CD14-positive monocyte (primary cell): ENCODE measurements at places on chromosomes 5 and 9. TPM values are rescaled to one million over a fixed set of nuclear protein-coding genes. Genes with fewer than 3 reads are reported as not detected.

- DNase-seq, result no peak
Measured at GRCh38 chr5:167696558-167697314, 594.7 kb upstream of the WWC1 start.

GRCh38 chr5:151800532-151800931 is 28.8 kb downstream of the G3BP1 start:
- no peak for DNase-seq

DNA sequence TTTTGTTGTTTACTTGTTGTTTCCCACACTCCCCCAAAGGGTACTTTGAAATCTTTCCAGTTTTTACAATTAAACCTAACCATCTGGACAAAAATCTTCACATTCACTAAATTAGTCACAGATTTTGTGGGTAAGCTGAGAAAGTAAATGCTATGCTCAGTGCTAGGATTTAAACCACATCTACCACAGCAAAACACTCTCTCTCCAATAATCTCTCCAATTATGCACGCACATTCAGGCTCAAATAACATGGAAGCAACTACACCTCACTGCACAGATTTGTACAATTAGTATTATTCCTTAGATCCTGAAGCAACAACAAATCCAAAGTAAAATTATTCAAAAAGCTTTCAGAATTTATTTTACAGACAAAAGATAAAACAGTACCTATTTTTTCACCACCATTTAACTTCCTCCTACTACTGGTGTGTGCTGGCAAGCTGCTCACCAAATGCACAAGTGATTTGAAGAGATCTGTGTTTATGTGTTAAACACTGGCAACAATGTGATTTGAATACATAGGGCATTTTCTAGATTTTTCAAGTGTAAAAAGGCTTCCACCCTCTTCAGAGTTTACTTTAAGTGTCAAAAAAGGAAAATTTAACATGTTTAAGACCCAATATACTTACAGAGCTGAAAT is 16.6 kb downstream of the ZNF608 start:
- DNase-seq, result no peak

GRCh38 chr9:107585465-107585864 is 95.9 kb upstream of the KLF4 start:
- no peak for DNase-seq

The NUTM2G gene
- not detected in 2 replicates for polyA plus RNA-seq

The HTR1A gene
- polyA plus RNA-seq, result not detected

- DNase-seq, result no peak
Measured at GRCh38 chr5:33363537-33363936, 77.2 kb upstream of the TARS1 start.

DNA sequence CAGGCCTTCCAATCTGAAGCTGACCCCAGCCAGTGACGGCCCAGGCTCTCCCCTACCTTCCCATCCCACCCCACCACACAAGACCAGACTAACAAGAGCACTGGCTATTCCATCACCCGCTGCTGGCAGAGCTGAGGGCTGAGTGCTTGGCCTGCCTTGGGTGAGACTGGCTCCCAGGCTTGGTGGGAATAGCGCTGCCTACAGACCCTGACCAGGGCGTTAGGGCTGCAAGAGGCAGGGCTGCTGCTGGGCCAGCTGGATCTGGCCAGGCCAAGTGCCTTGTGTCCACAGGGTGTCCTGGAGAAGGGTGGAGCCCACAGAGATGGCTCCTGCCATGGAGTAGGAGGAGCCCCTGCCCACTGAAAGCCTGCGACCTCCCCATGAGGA is 31.6 kb upstream of the ANGPTL2 start:
- no peak for DNase-seq

DNA sequence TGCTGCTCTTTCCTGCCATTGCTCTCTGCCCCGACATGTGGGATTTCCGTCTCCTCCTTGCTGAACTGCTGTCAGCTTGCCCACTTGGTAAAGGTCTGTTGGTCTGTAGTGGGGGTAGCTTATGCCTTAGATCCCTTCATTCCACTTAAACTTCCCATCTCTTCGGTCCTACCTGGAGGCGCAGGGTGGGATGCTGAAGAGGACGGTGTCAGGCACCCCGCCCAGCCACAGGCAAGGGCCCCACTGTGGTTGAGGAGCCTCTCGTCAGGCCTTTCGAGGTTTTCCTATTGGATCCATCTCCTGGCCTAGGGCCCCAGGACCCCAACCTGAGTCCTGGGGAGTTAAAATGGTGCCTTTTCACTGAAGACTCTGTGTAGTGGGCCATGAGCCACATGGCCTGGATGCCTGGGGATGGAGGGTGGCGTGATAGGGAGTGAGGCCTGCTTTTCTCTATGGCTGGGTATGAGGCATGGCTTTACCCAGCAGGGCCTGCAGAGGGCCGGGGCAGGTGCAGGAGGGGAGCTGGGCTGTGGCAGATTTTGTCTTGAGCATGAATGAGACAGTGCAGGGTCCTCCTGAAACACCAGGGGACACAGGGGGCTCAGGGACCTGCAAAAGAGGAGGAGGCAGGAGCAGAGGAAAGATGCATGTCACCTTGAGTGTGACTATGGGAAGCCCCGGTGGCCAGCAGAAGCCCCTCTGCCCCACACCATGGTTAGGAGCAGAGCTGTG is 25.8 kb upstream of the RNF130 start:
- no peak for DNase-seq

DNA sequence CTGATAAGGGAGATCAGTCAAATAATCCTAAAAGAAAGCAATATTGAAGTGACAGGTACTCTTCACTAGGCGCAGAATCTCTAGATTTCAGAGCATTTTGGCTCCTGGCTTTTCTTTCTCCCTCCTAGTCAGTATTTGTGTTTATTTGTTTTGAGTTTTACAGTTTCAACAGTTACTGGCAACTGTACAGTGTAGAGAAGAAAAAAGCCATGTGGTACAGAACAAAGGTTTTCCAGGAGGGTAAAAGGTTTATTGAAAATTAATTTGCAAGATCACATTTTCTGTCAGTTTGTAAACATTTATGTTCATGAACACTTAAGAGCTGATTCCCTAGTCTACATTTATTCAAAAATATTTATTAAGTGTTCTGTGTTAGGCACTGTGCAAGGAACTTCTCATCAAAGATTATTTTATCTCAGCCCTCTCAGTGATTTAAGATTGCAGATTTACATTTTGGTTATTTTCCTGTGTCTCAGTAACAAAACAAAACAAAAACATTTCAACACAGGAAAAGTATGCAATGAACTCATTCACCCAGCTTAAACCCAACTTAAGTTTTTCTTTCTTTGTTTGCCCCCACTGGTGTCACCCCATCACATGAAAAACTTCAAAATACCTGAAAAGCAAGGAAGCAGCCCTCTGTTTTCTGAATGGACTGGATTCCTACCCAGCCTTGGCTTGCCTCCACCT is 12.9 kb downstream of the MINAR2 start:
- DNase-seq, result no peak

GRCh38 chr5:2896371-2897275 is 145.1 kb upstream of the IRX2 start:
- no peak for DNase-seq

The FBXO4 gene
- 8.7 TPM for polyA plus RNA-seq

The C9 gene
- polyA plus RNA-seq, result not detected in 2 replicates

The CYLC2 gene
- polyA plus RNA-seq, result not detected in 2 replicates

GRCh38 chr5:149959406-149960236 is 937 bp upstream of the SLC26A2 start:
- DNase-seq, result peak; percentile 97

The PCDHGA5 gene
- not detected for polyA plus RNA-seq

DNA sequence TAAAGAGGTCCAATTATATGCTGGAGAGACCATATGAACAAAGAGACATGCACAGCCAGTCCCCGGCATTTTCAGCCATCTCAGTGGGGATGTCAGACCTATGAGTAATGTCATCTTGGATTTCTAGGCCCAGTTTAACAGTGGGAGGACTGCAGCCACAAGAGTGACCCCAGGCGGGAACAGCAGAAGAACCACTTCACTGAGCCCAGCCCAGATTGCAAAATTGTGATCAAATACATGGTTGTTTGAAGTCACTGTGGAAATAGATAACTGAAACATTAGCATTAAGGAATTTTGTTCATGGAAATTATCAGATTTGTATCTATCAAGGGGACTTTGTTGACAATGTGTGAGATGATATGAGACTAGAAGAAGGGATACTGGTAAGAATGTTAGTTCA is 42.1 kb upstream of the C9orf57 start:
- DNase-seq, result no peak

GRCh38 chr5:24923400-24923799 is 278.6 kb upstream of the CDH10 start:
- no peak for DNase-seq

The INSL6 gene
- polyA plus RNA-seq, result not detected
